ENCODE measurements at places on chromosomes 6 and 20.
A peak's percentile ranks its signal among the peaks of the same experiment; 100 is the strongest.

DNA sequence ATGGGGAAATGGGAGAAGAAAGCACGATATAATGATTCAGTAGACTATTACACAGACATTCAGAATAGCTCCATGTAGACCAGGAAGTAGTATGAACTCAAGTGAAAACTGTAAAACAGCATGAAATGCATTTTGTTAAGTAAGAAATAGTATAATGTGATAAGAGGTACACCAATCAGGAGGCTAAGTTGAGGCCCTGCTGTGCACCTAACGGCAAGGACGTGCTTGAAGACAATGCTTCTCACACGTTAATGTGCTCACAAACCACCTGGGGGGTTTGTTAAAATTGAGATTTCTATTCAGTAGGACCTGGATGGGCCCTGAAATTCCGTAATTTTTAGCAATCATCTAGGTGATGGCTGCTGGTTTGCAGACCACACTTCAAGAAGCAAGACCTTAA lies 178.9 kb upstream of the SULF2 start:
- no peak for DNase-seq

GRCh38 chr6:158211273-158212055 lies 43.3 kb downstream of the GTF2H5 start:
- no peak for DNase-seq

- DNase-seq: no peak
These were observed 545 bp upstream of the VSX1 start for GRCh38 chr20:25082498-25082873.

GRCh38 chr20:18801516-18801915 lies 12.1 kb upstream of the SCP2D1 start:
- DNase-seq: no peak

DNA sequence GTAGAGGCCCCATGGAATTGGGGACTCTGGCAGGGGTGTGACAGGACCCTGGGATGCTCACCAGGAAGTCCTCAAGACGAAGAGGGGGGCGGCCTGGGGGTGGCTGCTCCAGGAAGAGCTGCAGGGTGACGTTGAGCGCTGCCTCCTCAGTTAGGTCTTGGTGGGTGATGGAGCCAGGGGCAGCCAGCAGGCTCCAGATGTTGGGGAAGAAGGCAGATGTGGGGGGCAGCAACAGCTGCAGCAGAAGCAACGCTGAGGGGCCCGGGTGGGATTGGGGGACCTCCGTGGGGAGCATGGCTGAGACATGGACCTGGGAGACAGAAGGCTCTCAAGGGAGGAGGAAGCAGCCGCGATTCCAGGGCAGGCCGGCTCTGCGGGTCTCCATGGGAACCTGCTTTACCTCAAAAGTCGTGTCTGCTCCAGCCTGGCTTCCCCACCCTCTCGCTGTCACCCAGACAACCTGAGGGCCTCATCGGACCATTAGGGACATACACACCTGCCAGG lies 591 bp downstream of the VWA7 start:
- DNase-seq: no peak

- no peak for DNase-seq
These were observed 18.7 kb downstream of the TFEB start for GRCh38 chr6:41716516-41717391.

GRCh38 chr6:125512621-125513020 lies 210.9 kb upstream of the HDDC2 start:
- no peak for DNase-seq

GRCh38 chr6:35569011-35569461 lies 56.3 kb upstream of the TULP1 start:
- peak; percentile 37 for DNase-seq

DNA sequence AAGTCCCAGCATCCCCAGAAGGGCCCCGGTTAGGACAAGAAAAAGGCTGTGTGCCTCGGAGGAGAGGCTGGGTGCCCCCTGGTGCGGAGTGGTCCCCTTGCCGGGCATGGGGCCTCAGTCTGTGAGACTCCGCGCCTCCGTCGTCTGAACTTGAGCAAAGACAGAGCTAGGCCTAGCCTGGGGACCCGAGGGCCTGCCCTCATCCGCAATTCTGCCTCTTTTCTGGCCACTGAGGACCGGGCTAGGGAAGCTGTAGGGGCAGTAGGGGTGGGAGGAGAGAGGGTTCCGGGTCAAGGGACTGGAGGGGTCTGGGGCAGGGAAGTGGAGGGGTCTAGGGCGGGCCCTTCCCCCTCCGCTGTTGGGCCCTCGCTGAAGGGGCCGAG lies 550 bp upstream of the HSPA12B start:
- no peak for DNase-seq
